ENCODE measurements at places on chromosomes 1 and 21.

GRCh38 chr1:208270651-208271141 lies 26.5 kb upstream of the PLXNA2 start:
- no peak for DNase-seq

GRCh38 chr1:43729816-43730463 lies 22.6 kb downstream of the ST3GAL3 start:
- DNase-seq, result no peak

DNA sequence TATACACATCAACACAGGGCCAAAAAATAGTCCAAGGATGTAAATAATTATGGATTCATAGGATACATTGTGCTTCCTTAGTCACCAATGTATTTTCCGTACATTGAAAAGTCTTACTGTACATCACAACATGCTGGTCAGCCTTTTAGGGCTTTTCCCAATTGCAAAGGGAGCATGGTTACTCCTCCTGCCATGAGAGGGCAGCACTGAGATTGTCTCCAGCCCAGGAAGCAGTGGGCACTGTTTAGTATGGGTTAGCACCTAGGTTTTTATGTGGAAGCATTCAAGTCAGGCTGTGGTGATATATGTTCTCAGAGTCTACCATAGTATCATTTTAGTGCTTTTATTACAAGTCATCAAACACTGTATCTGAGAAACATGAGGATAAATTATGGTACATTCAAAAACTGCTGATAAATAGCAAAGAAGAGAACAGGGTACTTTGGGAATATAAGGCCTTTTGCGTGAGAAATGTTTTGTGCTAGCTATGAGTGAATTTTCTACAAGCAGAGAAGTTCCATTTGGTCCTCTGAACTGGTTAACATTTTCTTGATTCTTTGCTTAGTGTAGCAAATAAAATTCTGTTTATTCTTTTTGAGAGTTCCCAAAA lies 34.0 kb downstream of the ST6GALNAC5 start:
- peak; percentile 3 for DNase-seq

DNA sequence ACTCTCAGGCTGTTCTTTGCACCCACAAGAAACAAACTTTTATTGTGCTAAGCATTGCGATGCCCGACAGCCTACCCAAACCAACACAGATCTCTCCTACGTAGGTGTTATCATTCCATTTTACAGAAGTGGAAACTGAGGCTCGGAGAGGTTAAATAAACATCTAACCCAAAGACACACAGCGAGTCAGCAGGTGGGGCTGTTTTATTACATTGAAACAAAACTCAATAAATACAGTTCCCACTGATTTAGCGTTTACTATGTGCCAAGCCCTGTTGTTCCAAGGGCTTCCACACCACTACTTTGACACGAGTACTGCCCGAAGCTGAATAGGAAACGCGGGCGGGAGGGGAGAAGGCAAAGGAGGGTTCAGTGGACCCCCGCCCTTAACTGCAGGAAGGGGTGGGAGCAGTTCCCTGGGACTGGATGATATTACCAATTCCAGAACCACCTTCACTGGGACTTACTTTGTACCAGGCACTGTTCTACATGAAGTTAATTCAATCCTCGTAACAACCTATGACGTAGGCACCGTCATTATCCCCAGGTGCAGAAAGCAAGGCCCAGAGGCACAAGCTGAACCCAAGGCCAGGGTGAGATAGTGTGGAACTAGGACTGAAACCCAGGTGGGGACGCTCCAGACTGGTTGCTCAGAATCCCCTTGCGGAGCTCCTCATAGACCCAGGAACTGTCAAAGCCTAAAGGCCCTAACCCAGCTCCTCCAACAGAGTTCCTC lies 19.3 kb upstream of the ALDH4A1 start:
- no peak for DNase-seq

GRCh38 chr1:167102906-167103573 lies 9.2 kb downstream of the STYXL2 start:
- no peak for DNase-seq

DNA sequence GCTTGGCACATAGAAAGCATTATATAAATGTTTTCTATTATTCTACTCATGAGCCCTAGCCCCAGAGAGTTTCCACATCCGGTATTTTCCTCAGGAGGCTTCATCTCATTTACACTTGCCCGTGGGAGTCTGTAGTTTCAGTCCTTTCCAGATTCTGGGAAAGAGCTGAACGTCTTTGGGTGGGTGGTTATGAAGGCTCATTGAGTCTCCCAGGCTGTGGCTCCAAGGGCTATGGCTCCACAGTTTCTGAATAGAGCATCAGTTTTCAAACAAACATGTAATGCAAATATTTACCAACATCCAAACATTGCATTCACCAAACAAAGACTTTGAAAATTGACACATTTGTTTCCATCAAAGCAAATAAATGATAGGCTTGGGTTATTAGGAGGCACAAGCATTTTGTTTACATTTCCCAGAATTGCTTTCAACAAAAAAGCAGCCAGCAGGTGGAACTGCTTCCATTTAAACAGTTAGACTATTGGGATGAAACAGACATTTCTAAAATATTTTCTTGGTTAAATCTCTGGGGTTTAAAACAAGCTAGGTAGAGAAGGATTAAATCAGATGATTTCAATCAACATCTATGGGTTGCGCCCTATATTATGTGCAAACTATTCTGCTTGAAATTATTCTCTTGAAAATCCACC lies 1.3 kb upstream of the LEMD1 start:
- peak; percentile 23 for DNase-seq

DNA sequence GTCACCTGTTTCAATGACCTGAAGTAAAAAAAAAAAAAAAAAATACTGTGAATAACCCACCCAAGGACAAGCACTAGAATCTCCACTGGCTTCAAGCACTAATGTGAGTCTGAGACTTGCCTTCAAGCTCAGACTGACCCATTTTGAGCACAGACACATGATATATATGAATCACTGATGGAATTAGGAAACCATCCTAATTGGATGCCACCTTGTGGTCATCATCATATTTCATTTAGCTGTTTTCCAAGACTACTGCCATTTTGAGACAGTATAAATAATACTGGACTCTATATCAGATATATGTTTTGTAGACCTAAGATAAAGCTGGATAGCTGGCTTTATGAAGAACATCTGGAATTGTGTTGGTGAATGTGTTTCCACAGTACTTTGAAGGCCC lies 1232.0 kb downstream of the KCNT2 start:
- no peak for DNase-seq

DNA sequence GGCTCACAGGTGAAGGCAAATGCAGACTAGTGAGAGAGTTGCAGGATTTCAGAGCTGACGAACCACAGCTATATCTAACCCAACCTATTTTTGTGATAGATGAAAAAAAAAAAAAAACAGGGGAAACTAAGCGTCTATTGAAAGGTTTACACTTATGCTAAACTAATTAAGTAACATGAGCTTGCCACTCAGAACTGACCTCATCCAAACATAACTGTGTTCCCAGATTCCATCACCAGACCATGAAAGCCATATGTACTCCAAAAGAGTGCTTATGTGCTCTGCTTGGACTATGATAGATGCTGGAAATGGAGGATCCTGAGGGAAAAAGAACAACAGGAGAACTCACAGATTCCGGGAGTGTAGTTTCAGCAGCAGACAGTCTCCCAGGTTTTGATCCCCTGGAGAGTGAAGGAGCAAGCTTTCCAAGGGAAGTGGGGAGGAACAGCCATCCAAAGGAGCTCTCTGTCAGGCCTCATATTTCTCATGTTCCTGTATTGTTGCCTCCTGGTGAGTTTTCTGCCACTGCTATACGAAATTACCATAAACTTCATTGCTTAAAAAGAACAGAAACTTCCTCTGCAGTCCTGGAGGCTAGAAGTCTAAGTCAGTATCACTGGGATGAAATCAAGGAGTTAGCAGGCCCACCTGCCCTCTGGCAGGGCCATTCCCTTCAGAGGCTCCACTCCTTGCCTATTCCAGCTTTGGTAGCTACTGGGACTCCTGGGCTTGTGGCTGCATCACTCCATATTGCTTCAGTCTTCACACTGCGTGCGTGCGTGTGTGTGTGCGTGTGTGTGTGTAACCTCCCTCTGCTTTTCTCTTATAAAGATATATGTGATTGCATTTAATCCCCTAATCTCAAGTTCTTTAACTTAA lies 38.1 kb downstream of the NIBAN1 start:
- DNase-seq, result no peak

GRCh38 chr1:56297904-56298303 lies 281.5 kb downstream of the PLPP3 start:
- peak; percentile 17 for DNase-seq

DNA sequence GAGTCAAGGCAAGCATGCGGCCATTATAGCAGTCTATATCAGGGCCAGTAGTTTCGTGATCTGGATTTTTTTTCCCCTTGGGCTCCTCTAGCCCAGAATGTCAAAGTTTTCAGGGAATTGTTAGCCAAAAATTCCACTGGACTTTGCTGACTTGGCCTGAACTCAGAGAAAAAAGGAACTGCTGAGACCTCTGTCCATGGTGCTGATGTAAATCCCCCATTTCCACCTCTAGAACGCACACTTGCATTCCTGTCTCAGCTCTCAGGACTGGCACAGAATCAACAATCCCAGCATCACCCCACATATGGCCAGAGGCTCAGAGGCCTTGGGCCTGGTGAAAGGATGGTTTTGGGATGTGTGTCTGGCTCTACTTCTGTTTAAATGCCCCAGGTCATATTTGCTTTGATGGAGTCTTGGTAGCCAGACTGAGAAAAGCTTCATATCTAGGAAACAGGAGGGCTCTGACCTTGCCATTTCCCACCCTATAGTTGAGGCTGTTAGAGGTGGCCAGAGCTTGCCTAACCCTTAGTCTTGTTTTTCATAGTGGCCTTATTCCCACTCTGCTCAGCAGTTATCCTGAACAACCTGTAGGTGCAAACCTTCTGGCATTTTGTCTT lies 16.9 kb upstream of the EFCAB14 start:
- no peak for DNase-seq

- no peak for DNase-seq
Observed at GRCh38 chr1:8349961-8350360, 32.0 kb downstream of the SLC45A1 start.

GRCh38 chr1:64166629-64167028 lies 36.8 kb upstream of the UBE2U start:
- DNase-seq, result no peak

- DNase-seq, result no peak
Observed at GRCh38 chr1:2882966-2883696, 81.6 kb upstream of the TTC34 start.

DNA sequence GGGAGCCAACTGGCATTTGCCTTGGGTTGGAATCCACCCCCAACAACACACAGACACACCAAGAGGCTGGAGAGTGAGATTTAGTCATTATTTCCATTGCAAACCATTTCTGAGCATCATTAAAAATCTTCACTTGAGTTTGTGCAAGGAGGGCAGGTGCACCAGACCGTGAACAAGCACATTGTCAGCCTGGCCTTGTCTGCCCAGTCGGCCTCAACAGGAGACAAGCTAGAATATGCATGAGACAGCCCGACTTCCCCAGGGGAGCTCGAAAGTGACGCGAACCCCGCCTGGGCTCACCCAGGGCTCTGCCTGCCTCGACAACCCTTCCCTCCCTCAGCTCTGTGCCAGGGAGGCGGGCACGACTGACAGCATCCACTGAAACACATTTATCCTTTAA lies 15.4 kb upstream of the GUCA2B start:
- no peak for DNase-seq

DNA sequence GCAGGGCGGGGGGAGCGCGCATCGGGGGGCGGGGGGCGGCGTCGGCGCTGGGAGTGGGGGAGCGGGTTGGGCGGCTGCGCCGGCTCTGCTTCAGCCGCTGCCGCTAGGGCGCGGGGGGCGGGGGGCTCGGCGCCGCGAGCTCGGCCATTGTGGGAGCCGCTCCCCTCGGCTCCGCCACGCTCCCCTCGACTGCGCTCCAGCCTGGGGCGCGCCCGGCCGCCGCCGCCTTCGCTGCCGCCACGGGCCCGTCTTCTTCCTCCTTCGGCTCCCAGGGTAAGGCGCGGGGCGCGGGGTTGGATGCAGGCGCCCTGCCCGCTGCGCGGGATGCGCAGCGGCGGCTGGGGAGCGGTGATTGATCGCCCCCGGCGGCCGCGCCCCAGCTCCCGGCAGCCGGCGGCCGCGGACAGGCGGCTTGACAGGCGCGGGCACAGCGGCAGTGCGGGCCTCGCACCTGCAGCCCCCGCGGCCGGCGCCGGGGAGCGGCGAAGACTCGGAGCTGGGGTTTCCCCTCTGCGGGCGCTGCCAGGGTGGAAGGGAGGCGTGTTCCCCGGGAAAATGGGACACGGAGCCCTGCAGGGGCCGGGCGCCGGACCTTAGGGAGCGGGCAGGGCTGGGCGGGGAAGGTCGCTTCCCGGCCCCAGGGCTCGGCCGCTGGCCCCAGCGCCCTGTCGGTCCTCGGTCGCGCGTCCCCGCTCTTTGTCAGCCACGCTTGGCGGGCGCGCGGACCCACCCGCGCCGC lies 55.3 kb downstream of the NDUFS5 start:
- DNase-seq, result no peak

- no peak for DNase-seq
Observed at GRCh38 chr1:61457526-61458040, 267.4 kb downstream of the TM2D1 start.

GRCh38 chr1:167922023-167922422 lies 8.1 kb upstream of the ADCY10 start:
- no peak for DNase-seq

GRCh38 chr1:69438056-69438795 lies 129.5 kb upstream of the LRRC7 start:
- DNase-seq, result no peak

GRCh38 chr1:247456021-247456420 lies 1.9 kb downstream of the OR2B11 start:
- no peak for DNase-seq

DNA sequence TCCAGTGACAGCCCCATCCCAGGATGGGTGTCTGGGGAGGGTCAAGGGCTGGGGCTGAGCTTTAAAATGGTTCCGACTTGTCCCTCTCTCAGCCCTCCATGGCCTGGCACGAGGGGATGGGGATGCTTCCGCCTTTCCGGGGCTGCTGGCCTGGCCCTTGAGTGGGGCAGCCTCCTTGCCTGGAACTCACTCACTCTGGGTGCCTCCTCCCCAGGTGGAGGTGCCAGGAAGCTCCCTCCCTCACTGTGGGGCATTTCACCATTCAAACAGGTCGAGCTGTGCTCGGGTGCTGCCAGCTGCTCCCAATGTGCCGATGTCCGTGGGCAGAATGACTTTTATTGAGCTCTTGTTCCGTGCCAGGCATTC lies 24.2 kb downstream of the PCSK9 start:
- peak; percentile 24 for DNase-seq

GRCh38 chr1:116382321-116382720 lies 9.3 kb downstream of the ATP1A1 start:
- no peak for DNase-seq
